ENCODE measurements at places on chromosomes 16 and 17.

DNA sequence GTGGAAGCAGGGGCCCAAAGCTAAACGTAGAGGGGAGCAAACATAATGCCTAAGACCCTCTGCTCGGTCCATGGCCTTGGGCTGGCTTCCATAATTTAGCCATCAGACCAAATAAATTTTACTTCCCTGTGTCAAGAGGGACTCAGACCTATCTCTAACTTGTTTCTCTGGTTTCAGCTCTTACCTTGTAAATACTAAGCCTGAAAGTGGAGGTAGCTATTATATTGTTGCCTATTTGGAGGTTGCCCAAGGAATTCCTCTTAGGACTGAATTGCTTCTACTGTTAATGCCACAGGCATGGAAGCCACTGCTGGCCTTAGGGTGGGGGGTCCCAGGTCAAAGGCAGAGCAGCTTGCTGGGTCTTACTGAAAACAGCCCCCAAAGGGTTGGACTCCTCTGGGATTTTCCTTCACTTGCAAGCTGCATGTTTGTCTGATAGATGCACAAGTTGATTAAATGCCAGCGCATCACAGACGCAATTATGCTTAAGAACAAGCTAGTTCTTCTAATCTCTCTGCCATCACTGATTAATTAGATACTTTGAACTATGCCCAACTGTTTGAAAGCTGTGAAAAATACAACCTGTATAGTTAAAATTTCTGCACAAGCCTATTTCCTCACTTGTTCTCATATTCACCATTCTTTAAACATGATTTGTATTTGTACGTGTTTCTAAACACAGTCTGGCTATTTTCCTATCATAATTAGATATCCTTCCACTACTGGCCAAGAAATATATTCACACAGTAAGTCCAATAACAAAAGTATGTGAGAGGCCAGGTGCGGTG, 67.9 kb upstream of the HAS3 start:
- no peak for DNase-seq

DNA sequence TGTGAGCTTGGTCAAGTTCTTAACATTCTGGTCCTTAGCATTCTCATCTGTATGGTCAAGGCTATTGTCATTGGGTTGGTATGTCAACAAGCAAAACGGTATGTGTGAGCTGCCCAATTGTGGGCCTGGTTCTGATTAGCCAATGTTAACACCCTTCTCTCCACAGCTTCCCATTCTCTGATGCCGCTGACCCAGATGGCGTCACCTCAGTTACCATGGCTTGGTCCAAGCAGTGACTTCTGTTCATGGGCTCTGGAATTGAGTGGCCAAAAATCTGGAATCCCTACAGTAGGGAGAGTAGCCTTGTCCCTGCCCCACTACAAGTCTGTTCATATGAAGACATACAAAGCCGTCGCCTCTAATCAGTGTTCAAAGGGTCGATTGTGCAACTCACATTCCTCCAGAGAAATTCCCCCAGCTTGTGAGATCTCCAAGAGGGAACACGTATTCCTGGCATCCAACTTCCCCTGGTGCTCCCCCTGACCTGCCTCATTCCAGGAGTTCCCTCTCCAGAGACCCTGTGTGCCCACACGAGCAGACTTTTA, 15.8 kb downstream of the TMEM98 start:
- peak; percentile 43 for DNase-seq

DNA sequence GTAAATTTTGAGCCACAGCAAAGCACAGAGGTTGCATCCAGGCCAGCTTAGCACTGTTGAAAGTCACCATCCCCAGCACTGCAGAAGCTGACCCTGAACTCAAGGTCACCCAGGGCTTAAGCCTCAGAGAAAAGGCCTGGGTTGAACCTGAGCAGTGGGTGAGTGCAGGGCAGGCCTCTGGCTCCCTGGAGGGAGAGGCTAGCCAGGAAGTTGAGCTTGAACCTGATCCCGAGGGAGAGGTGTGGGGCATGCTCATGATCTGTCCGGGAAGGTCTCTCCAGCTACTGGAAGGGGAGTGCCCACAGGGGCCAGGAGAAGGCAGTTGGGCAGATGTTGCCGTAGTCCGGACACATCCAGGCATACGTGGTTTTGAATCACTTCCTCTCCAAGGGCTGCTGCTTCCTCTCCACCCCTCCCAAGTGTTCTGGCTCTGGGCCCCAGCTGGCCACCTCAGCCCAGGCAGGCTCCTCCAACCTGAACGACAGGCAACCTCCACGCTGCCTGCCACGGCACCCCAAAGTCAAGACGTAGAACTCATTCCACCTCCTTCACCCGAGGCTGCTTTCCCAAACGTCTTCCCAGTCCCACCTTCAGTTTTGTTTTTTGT, 18.4 kb downstream of the CARHSP1 start:
- peak; percentile 88 for DNase-seq

- peak; percentile 27 for DNase-seq
These were observed 29.0 kb upstream of the RNPS1 start for GRCh38 chr16:2296661-2297505.

- DNase-seq, result peak; percentile 37
These were observed 201.2 kb downstream of the UTP18 start for GRCh38 chr17:51461578-51462004.

DNA sequence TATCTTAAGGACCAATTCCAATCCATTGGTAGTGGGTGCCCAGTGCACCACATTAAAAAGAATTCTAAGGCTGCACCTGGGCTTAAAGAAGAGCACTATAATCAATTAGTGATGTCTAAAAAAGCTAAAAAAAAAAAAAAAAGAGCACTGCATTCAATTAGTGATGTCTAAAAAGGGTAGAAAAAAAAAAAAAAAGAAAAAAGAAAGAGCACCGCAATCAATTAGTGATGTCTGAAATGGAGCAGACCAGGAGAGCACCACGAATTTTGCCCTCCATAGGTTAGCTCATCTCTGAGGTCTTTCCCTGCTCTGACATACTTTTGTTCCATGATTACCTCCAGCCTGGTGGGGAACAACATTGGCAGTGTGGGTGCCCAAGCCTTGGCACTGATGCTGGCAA, 18.9 kb upstream of the CYLD start:
- DNase-seq, result no peak

DNA sequence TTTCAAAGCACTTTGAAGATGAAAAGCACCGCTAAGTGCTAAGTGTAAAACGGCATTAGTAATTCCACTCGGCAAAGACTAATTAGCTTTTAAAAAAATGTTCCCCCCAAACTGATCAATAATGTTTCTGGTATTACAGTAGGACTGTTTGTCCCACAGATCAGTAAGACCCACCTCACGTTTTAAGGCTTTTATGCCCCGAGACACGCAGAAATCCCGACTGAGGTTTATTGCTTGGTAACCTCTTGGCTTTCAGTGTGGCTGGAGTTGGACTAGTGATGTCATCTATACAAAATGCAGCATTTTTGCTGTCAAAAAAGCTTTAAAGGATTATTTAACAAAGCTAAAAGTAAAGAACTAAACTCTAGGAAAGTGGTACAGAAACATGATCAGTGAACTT, 414.6 kb upstream of the PSMD7 start:
- DNase-seq, result no peak

DNA sequence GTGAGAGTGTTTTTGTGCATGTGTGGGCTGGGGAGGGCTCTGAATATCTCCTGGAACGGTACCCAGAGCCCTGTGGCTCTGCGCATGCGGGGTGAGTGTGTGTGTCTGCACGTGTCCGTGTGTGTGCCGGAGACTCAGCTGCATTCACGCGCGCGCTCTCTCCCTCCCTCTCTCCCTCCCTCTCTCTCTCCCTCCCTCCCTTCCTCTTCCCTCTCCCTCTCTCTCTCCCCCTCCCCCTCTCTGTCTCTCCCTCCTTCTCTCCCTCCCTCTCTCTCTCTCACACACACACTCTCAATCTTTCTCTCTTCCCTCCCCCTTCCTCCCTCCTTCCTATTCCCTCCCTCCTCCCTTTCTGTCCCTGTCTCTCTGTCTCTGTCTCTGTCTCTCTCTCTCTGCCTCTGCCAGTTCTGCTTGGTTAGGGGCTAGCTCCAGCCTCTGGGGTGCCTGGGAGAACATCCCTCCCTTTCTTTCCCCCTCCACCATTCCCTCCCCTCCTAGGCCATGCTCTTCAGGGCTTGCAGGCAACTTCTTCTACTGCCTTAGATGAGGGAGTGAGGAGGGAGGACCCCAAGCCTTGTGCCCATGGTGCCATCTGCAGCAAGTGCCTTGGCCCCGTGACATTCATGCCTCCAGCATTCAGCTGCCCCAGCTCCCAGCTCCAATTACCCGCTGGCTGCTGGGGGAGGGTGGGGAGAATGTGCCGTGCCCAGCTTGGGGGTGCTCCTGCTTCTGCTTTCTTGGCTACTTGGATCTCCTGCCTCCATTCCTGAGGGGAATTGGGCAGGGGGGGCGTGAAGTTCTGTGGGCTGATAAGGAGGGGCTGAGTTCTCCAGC, 6.4 kb downstream of the THRA start:
- peak; percentile 74 for DNase-seq

- DNase-seq, result no peak
These were observed 50.8 kb downstream of the PHKB start for GRCh38 chr16:47511882-47512281.

- no peak for DNase-seq
These were observed 51.3 kb upstream of the TAC4 start for GRCh38 chr17:49899191-49899485.

DNA sequence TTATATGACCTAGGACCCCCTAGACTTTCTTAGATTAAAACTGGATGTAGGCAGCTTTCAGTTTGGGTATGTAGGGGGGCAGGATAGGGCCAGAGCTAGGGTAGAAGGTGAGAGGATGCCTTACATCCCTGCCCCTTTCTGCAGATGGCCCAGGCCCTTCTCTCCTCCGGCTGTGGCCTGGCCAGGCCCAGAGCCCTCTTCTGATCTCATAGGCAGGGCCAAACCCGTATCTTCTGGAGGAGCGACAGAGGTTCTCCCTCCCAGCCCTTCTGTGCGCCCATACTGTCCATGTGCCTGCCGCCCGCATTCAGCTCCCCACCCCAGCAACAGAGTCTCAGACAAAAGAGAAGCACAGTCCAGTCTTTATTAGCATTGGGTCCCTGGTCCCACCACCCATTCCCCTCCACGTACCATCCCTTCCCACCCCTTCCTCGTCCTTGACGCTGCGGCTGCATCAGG, 2.0 kb upstream of the TSPOAP1 start:
- DNase-seq, result no peak

DNA sequence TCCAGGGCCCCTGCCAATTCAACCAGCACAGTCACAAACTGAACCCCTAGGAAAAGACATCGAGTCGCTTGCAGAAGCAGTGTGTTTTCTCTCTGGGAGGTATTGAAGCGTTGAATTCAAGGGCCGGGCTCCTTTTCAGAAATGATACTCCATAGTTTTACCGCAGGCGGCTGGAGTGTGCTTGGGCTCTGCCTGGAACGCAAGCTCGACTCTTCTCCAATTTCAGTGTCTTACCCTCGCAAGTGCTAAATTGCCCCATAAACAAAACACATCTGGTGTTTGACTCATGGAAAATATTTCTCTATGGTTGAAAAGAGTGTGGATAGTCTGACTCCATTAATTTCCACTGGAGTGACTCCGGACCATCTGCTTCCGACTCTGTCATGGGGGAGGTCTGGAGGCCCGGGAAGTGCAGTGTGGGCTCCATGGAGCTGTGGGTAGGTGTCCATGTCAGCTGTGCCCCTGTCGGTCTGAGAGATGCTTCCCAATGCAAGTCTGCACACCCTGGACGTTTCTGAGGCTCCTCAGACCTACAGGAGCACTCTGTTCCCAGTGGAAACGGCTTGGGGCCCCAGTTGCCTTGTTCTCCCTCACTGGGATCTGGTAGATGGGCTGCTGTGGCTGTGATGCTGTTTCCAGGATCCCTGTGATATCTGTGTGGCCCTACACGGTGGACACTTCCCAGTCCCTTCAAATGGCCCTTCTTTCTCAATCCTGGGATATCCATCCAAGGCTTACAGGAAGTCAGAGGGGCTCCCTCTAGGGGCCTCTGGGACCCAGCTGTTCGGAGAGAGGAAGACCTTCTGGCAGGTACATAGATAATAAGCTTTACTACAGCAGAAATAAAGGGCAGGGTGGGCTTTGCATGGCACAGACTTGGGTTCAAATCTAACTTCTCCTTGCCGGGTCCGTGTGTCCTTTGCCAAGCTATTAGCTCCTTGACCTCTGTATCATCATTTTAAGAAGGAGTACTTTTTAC, 119.8 kb upstream of the CDH13 start:
- DNase-seq, result peak; percentile 53

GRCh38 chr17:13981881-13982280, 87.4 kb upstream of the COX10 start:
- DNase-seq, result no peak

GRCh38 chr16:22926105-22926751, 112.3 kb downstream of the HS3ST2 start:
- DNase-seq, result no peak

- peak; percentile 74 for DNase-seq
These were observed 3.1 kb upstream of the KRTAP3-2 start for GRCh38 chr17:41002814-41003213.

GRCh38 chr16:50255538-50255937, 10.8 kb upstream of the ADCY7 start:
- DNase-seq, result no peak

DNA sequence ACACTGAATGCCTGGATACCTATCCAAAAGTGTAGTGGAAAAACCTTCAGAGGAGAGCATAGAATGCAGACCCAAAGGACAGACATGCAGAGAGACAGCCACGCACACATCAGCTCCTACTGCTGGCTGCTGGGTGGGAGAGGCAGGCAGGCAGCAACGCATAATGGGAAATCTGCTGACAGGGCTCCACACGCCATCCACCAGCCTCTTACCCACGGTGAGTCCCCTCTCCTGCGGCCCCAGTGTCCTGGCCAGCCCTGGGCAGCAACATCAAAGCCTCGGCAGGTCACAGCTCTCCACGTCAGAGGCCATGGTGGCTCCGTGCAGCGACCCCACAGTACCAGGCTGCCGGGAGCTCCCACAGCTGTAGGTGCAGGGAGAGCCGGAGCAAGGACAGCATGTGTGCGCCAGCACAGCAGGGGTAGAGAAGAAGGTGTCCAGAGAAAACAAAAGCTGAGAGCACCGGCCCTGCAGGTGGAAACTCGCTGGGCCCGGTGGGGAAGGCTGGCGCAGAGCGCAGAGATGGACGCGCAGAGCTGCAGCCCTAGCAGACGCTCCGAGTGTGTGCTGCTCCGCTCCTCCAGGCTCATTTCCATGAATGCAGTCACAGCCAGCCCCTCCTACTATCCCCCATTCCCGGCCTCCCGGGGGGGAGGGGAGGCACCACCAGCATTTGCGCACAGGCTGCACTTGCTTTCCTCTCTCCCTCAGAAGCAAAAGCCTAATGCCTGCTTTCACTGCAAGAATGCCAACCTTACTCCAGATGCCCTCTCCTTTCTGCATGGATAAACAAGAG, 58.9 kb downstream of the CYTH1 start:
- no peak for DNase-seq

GRCh38 chr17:71941920-71942319, 178.9 kb upstream of the SOX9 start:
- DNase-seq, result no peak
